ENCODE measurements at places on chromosomes 12 and 14.

GRCh38 chr12:122984612-122985337 is 4.3 kb downstream of the ARL6IP4 start:
- DNase-seq = no peak

- peak; percentile 22 for DNase-seq
These were observed at the start of gene SLC25A21 for GRCh38 chr14:37172024-37172869. SLC25A21 (minus strand) TSS chr14:37172606.

- DNase-seq = no peak
These were observed 82.8 kb downstream of the RIN3 start for GRCh38 chr14:92596331-92596907.

- DNase-seq = no peak
These were observed 4.8 kb downstream of the GUCY2C start for GRCh38 chr12:14691560-14691959.

DNA sequence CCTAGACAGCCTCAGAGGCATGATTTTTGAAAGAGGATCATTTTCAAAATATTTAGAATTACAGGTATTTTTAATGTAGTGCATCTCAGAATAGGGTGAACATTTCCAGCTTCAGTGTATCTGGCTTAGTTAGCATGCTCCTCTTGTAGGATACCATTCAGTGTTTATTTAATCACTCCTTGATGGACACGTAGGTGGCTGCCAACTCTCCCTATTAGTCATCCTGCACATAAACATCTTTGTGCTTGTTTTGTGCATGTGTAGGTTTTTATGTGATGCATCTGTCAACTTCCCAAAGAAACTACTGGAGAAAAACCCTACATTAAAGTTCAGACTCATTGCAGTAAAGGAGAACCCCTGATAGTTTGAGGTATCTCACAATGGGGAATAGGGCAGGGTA is 52.5 kb upstream of the RBM19 start:
- no peak for DNase-seq

DNA sequence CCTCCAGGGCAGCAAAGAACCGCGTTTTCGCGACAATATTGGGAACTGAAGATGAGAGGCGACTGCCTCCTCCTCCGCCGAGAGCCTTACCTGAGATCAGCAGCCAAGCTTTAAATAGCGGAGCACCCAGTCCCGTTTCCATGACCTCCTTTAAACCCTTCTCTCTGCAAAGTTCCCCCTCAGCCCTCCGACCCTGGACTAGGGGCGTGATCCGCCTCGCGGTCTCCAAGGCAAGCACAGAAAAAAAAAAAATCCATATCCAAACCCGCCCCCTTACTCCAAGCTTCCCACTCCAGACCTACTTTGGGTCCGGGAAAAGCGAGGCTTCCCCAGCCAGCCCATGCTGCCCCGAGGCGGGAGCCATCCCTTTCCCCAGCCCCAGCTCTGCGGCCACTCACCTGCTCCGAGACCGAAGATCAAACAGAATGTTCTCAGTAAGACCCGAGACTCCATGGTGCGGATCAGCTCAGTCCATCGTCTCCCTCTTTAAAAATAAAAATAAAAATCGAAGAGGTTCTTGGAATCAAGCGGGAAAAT is 630 bp downstream of the NELL2 start:
- DNase-seq = peak; percentile 47

DNA sequence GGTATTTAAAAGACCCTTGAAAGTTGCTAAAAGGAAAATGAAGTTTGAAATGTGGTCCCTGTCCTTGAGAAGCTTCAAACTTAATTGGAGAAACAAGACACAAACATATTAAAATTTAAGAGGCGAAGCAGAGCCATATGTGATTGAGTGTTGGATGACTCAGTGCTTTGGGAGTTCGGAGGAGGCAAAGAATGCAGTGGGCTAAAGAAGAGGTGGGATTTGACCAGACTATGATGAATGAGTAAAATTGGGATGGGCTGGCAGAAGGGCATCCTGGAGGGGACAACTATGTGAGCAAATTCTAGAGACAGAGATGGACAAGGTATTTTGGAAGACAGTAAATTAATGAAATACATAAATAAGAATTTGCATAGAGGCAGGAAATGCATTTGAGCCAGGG is 358.6 kb downstream of the EGLN3 start:
- DNase-seq = no peak

GRCh38 chr12:126397071-126397581 is 1331.9 kb downstream of the AACS start:
- peak; percentile 2 for DNase-seq

- no peak for DNase-seq
These were observed 76.2 kb downstream of the PDZRN4 start for GRCh38 chr12:41264281-41264680.
